Body of pancreas (tissue), 4 donors: ENCODE measurements at places on chromosomes 3 and 15.
A peak's percentile ranks its signal among the peaks of the same experiment; 100 is the strongest.

GRCh38 chr15:100220058-100220768, 121.6 kb downstream of the ADAMTS17 start:
- no peak overlapping the region for H3K27ac ChIP-seq
- H3K4me1 ChIP-seq: peaks cover 35% of the 10 kb centered on the region
- H3K36me3 ChIP-seq: no peaks in the 10 kb centered on the region
- H3K27me3 ChIP-seq: no peaks in the 10 kb centered on the region

GRCh38 chr3:98573181-98573728, 20.2 kb downstream of the CPOX start:
- no peaks in the 10 kb centered on the region for H3K4me1 ChIP-seq
- no peaks in the 10 kb centered on the region for H3K27me3 ChIP-seq
- H3K36me3 ChIP-seq: peaks cover 2% of the 10 kb centered on the region
- DNase-seq: no peak
- no peak overlapping the region for H3K27ac ChIP-seq

- H3K4me3 ChIP-seq: no peak overlapping the region
- H3K27ac ChIP-seq: no peak overlapping the region
- H3K27me3 ChIP-seq: no peaks in the 10 kb centered on the region
- H3K36me3 ChIP-seq: no peaks in the 10 kb centered on the region
- DNase-seq: no peak
Measured at GRCh38 chr3:52783211-52783555, 5.8 kb downstream of the ITIH1 start.

- peaks cover 13% of the 10 kb centered on the region for H3K4me1 ChIP-seq
- no peak overlapping the region for H3K27ac ChIP-seq
- no peaks in the 10 kb centered on the region for H3K27me3 ChIP-seq
- no peak for DNase-seq
- no peaks in the 10 kb centered on the region for H3K36me3 ChIP-seq
Measured at GRCh38 chr3:152195206-152195605, 73.5 kb upstream of the MBNL1 start.

DNA sequence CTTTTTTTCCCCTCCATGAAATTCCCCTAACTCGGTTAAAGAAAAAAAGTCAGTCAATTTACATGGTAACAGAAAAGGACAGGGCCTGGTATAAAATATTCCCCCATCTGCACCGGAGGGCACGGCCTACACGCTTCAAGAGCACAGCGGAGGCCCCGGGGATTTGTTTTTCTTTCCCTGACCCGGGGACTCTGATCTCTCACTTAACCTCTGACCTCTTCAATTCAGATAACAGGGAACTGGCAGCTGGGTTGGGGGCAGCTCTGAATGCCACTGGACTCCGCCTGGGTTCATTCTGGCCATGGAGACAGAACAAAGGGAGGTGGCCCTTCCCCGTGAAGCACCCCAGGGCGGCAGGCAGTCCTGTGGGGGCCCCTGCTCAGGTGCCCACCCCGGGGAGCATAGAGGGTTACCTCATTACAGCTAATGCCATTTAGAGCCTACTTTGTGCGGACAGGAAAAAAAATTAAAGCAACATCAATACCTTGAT, 257.5 kb downstream of the SHQ1 start:
- no peaks in the 10 kb centered on the region for H3K36me3 ChIP-seq
- peaks cover 25% of the 10 kb centered on the region for H3K4me1 ChIP-seq
- H3K27me3 ChIP-seq: no peaks in the 10 kb centered on the region
- no peak overlapping the region for H3K4me3 ChIP-seq
- no peak for DNase-seq
- no peak overlapping the region for H3K27ac ChIP-seq

DNA sequence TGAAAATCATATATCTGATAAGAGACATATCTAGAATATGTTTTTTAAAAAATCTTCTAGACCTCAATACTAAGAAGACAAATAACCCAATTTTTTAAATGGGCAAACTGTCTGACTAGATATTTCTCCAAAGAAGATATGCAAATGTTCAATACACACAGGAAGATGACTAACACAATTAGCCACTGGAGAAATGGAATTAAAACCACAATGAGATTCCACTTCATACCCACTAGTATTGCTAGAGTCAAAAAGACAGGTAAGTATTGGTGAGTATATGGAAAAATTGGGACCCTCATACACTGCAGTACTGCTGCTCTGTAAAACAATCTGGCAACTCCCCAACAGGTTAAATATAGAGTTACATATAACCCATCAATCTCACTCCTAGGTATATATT, 33.1 kb upstream of the TOPAZ1 start:
- no peaks in the 10 kb centered on the region for H3K27me3 ChIP-seq
- no peak overlapping the region for H3K4me3 ChIP-seq
- no peak for DNase-seq
- no peaks in the 10 kb centered on the region for H3K4me1 ChIP-seq

DNA sequence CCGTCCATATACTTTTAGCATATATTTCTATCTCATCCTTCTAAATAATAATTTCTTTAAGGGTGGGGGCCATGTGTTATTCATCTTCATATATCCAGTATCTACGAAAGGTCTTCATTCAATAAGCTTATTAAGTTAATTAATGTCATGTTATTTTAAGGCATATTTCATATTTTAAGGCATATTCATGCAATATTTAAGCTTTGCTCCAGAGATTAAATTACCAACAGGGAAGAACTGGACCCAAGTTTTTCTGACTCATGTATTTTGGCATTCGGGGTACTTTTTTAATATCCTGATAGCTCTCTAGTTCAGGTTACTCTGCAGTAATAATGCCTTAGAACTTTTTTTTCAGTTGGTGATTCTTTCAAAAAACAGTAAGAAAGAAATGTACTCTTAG, 27.4 kb downstream of the PHC3 start:
- H3K4me3 ChIP-seq: no peak overlapping the region
- H3K4me1 ChIP-seq: peaks cover 13% of the 10 kb centered on the region
- H3K36me3 ChIP-seq: no peaks in the 10 kb centered on the region
- no peaks in the 10 kb centered on the region for H3K27me3 ChIP-seq
- H3K27ac ChIP-seq: peak overlapping the region; percentile 3

- no peaks in the 10 kb centered on the region for H3K4me1 ChIP-seq
- H3K36me3 ChIP-seq: no peaks in the 10 kb centered on the region
- H3K4me3 ChIP-seq: no peak overlapping the region
- no peaks in the 10 kb centered on the region for H3K27me3 ChIP-seq
- H3K27ac ChIP-seq: no peak overlapping the region
Measured at GRCh38 chr3:90092994-90093393, 985.6 kb downstream of the EPHA3 start.

DNA sequence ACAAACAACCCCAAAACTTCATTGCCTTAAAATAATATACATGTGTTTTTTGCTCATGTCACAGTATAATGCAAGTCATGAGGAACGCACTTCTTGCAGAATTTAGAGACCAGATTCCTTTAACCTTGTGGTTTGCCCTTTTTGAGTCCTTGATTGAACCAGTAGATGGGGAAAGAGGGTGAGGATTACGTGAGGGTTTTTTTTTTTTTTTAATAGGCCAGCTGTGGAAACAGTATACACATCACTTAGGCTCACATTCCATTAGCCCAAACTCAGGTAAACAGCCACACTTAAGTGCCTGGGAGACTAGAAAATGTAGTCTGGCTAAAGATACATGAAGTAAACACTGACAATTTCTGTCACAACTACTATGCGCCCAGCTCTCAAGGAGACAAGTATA, 114.9 kb upstream of the MLF1 start:
- no peaks in the 10 kb centered on the region for H3K27me3 ChIP-seq
- H3K27ac ChIP-seq: no peak overlapping the region
- H3K4me3 ChIP-seq: no peak overlapping the region
- H3K36me3 ChIP-seq: no peaks in the 10 kb centered on the region

GRCh38 chr3:163056874-163057497, 1560.4 kb downstream of the OTOL1 start:
- H3K27me3 ChIP-seq: no peaks in the 10 kb centered on the region
- H3K4me1 ChIP-seq: no peaks in the 10 kb centered on the region
- H3K4me3 ChIP-seq: no peak overlapping the region
- no peaks in the 10 kb centered on the region for H3K36me3 ChIP-seq
- no peak overlapping the region for H3K27ac ChIP-seq

DNA sequence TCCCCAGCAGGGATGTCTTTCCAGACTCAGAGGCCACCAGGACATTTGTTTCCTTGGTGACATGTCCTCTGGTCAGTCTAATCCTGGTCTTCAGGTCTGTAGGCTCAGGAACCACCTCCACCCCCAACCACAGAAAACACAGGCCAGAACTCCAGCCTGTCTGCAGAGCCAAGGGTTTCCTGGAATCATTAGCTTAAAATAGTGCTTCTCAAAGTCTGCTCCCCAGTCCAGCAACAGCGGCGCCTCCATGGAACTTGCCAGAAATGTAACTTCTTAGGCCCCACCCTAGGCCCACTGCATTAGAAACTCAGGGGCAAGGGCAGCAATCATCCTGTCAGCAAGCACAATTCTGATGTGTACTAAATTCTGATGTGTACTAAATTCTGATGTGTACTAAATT, 20.0 kb downstream of the SLC28A1 start:
- H3K27me3 ChIP-seq: no peaks in the 10 kb centered on the region
- H3K4me3 ChIP-seq: no peak overlapping the region
- no peaks in the 10 kb centered on the region for H3K36me3 ChIP-seq
- no peak for DNase-seq
- peaks cover 6% of the 10 kb centered on the region for H3K4me1 ChIP-seq

DNA sequence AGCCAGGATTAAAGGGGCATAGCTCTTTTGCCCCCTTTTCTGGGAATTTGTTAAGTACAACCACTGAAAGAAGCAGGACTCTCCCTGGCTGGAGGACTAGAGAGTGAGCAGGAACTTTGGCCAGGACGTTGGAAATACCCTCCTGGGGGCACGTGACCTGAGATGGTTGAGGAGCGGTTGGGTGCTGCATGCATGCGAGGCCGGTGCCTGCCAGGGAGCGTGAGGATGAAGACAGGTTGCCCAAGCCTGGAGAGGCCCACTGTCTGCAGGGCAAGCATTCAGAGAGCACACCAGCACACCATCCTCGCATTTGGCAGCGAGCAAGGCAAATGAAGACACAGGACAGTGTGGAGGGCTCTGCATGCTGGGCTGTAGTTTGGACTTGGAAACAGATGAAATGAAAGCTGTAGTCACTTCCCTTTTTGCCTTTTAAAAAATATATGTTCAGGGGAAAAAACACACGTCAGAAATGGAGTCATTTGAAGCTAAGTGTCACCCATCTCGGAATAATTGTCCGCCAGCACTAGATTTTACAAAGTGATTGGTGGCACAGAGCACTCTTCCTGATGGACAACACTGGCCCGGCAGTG, 217.6 kb downstream of the SLCO3A1 start:
- H3K4me3 ChIP-seq: no peak overlapping the region
- no peaks in the 10 kb centered on the region for H3K27me3 ChIP-seq
- H3K27ac ChIP-seq: no peak overlapping the region
- no peak for DNase-seq

DNA sequence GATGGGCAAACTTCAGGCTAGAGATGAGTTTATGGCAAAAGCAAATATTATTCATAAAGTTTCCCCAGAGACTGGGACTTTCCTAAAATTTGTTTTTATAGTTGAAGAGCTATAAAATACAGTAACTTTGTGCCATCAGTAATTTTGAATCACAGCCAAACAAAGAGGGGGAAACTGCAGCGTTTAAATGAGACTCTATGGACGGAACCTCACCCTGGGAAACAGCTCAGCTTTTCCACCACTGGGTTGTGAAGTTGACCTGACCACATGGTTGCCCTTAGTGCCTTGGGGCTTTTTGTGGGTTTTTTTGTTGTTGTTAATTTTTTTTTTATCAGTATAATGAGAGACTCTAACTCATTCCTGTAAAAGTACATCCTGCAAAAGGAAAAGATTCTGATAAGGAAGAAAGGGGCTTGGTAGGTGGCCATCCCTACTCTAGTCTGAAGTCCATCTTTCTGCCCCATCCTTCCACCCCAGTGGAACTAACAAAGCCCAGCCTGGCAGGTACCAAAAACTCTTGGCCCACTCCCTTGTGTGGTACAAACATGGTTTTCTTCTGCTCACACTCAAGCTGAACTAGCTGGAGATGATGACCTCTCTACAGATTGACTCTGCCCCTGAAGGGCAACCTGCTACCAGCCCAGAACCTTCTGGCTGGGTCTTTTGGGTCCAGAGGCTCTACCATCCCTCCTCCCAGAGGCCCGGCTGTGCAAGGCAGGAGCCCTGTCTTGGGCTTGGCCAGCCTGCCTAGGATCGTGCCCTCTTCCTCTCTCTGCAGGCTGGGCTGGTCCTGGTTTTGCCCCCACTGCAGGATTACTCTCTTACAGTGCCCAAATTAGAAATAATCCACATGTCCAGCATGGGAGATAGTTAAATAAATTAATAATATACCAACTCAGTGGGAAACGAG, 41.2 kb downstream of the RLBP1 start:
- no peaks in the 10 kb centered on the region for H3K27me3 ChIP-seq
- H3K27ac ChIP-seq: no peak overlapping the region
- H3K4me3 ChIP-seq: no peak overlapping the region
- H3K4me1 ChIP-seq: peaks cover 22% of the 10 kb centered on the region
- peaks cover 7% of the 10 kb centered on the region for H3K36me3 ChIP-seq
- no peak for DNase-seq

GRCh38 chr3:134002306-134002705, 27.4 kb downstream of the SLCO2A1 start:
- no peak for DNase-seq
- H3K27ac ChIP-seq: no peak overlapping the region
- H3K4me3 ChIP-seq: no peak overlapping the region
- H3K36me3 ChIP-seq: no peaks in the 10 kb centered on the region

- H3K27ac ChIP-seq: no peak overlapping the region
- no peaks in the 10 kb centered on the region for H3K27me3 ChIP-seq
Measured at GRCh38 chr15:66294932-66295235, 1.5 kb downstream of the DIS3L start.

- no peak for DNase-seq
- H3K36me3 ChIP-seq: no peaks in the 10 kb centered on the region
- no peak overlapping the region for H3K27ac ChIP-seq
- no peaks in the 10 kb centered on the region for H3K4me1 ChIP-seq
- H3K27me3 ChIP-seq: no peaks in the 10 kb centered on the region
Measured at GRCh38 chr3:15159501-15160136, 46.4 kb upstream of the CAPN7 start.

DNA sequence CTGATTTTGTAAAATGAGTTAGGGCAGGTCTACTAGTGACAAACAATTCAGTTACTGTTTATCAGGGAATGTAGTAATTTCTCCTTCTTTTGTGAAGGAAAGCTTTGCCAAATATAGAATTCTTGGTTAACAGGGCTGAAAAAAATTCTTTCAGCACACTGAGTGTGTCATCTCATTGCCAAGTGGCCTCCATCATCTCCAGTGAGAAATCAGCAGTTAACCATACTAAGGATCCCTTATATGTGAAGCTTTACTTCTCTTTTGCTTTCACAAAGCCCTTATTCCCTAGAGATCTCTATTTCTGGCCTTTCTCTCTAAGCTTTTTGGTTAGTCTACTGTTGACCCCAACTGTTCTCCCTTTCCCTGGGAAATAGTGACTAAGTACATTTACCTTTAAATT, 269.1 kb downstream of the SCAPER start:
- DNase-seq: no peak
- H3K36me3 ChIP-seq: no peaks in the 10 kb centered on the region
- no peak overlapping the region for H3K27ac ChIP-seq
- no peaks in the 10 kb centered on the region for H3K27me3 ChIP-seq
- H3K4me3 ChIP-seq: no peak overlapping the region
